ENCODE measurements at places on chromosomes 5 and 9.

- DNase-seq, result no peak
Observed at GRCh38 chr9:127491516-127491915, 40.2 kb downstream of the LRSAM1 start.

GRCh38 chr9:33196736-33197135 is 29.6 kb upstream of the B4GALT1 start:
- DNase-seq, result no peak

GRCh38 chr9:137157618-137158415 is 12.0 kb downstream of the LRRC26 start:
- DNase-seq, result no peak

GRCh38 chr5:180083529-180084060 is 12.0 kb upstream of the RNF130 start:
- DNase-seq, result no peak

DNA sequence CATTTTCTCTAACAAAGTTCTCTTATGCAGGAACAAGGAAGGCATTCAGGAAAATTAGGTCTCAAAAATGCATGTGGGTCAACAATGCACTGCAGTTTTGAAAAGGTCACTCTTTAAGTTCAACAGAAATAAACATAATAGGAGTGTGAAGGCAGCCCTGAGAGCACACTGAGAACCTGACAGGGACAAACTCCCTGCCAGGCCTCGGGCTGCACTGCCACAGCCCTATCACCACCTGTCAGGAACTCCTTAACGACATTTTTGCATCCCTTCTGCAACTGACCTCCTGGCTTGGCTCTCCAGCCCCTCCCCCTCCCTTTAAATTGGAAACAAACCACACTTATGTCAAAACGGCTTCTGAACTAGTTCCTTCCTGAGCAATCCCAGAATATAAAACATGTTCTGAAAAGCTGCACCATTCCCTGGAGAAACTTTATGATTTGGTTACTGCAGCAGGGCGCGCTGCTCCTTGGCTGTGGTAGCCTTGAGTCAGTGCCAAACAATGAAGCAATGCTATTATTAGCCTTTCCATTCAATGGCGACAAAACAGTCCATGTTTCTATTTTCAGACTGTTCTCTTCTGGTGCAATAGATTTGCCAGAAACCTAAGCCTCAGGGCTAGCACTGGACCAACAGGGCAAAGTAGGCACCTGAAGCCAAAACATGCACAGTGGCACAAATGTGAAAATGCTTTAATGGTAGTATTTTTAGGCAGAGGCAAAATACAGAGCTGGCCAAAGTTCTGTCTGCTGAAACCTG is 160.1 kb upstream of the ZNF608 start:
- DNase-seq, result peak; percentile 71

Measured in epithelial cell of esophagus (primary cell).